T-cell (primary cell): ENCODE measurements at places on chromosomes 16 and 17. TPM values are rescaled to one million over a fixed set of nuclear protein-coding genes. Genes with fewer than 3 reads are reported as not detected.

DNA sequence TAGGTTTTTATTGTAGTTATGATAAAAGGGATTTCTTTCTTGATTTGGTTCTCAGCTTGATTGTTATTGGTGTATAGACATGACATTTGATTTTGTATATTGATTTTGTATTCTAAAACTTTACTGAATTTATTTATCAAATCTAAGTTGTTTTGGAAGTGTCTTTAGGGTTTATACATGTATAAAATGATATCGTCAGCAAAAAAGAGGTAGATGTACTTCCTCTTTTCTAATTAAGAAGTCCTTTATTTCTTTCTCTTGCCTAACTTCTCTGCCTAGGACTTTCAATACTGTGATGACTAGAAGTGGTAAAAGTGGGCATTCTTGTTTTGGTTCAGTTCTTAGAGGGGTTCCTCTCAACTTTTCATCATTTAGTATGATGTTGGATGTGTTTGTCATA is 487.3 kb upstream of the KIF2B start:
- no peaks in the 10 kb centered on the region for H3K27me3 ChIP-seq
- H3K4me1 ChIP-seq: no peaks in the 10 kb centered on the region
- H3K36me3 ChIP-seq: no peaks in the 10 kb centered on the region

MPP2 gene
- total RNA-seq: 5.6 TPM

DCTPP1 gene
- 11.2 TPM for total RNA-seq

HOXB9 gene
- 0.38 TPM for total RNA-seq
